T-cell (primary cell): ENCODE measurements at places on chromosomes 1 and 21.

- DNase-seq = no peak
These were observed 28.6 kb upstream of the IFNAR1 start for GRCh38 chr21:33296156-33296555.

DNA sequence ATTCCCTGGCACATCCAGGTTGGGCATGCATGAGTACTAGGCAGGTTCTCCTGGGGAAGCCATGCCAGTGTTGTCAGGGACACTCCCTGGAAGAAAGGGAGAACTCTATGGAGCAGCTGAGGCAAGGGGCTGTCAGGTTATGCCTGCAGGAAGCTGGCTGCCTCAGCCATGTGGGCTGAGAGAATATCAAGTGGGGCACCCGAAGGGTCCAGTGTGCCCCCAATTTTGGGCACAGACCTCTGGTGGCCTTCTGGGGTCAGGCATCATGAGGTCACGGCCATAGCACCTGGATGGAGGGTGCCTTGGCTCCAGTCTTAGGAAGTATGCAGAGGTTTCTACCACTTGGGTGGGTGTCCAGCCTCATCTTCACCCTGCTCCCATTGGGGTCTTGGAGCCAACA, 2.6 kb downstream of the CSF3R start:
- no peak for DNase-seq

GRCh38 chr1:1470626-1471388, 758 bp upstream of the ATAD3B start:
- DNase-seq = no peak

- no peak for DNase-seq
These were observed 245.4 kb downstream of the SMYD3 start for GRCh38 chr1:246261639-246262038.

DNA sequence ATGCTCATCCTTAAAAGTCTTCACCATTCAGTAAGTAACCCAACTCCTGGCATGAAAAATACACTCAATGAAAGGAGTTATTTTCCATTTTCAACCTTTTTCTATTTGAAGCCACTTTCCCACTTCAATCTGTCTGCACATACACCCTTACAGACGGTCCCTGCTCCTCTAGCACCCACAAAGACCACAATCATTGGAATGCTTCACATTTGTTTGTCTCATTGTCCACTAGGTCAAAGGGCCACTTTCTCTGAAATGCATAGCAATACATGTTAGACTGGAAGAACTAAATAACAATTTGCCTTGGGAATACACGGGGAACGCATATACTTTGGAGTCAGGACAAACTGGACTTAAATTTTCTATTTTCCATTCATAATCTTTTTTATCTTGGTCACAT, 487.1 kb upstream of the C1orf87 start:
- DNase-seq = no peak

GRCh38 chr1:245541369-245541768, 386.6 kb downstream of the KIF26B start:
- DNase-seq = no peak

- no peak for DNase-seq
These were observed 261.6 kb upstream of the TMEM51 start for GRCh38 chr1:14891991-14892390.

GRCh38 chr1:151718011-151718431, 1.4 kb upstream of the CELF3 start:
- DNase-seq = no peak

DNA sequence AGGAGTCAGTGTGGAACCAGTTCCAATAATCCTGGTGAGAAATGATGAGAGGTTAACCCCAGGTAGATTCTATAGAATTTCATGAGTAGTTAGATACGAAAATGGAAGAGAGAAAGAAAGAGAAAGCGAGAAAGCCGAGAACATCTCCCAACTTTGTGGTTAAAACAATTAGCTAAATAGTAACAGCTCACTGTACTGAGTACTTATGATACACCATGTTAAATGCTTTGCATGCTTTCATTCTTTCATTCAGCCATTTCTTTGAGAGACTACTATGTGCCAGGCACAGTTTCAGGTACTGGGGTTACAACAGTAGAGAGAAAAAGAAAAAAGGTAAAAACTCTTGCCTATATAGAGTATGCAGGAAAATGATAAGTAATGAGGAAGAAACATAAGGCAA, 109.7 kb upstream of the SYT6 start:
- DNase-seq = no peak

DNA sequence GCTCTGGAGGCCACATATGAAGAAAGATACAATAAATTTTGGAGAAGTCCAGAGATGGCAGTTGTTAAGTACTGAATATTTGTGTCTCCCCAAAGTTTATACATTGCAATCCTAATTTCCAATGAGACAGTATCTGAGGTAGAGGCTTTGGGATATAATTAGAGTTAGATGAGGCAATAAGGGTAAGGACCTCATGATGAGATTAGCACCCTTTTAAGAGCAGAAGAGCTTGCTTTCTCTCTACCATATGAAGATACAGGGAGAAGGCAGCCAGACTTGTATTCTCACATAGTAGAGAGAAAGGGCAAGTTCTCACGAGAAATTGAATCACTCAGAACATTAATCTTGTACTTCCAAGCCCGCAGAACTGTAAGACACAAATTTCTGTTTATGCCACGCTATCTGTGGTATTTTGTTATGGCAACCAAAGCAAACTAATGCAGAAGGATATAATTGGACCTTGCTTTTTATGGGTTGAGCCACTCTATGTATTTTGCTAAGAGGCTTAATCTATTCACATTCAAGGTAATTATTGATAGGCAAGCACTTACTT, 430.1 kb downstream of the KCNT2 start:
- no peak for DNase-seq

DNA sequence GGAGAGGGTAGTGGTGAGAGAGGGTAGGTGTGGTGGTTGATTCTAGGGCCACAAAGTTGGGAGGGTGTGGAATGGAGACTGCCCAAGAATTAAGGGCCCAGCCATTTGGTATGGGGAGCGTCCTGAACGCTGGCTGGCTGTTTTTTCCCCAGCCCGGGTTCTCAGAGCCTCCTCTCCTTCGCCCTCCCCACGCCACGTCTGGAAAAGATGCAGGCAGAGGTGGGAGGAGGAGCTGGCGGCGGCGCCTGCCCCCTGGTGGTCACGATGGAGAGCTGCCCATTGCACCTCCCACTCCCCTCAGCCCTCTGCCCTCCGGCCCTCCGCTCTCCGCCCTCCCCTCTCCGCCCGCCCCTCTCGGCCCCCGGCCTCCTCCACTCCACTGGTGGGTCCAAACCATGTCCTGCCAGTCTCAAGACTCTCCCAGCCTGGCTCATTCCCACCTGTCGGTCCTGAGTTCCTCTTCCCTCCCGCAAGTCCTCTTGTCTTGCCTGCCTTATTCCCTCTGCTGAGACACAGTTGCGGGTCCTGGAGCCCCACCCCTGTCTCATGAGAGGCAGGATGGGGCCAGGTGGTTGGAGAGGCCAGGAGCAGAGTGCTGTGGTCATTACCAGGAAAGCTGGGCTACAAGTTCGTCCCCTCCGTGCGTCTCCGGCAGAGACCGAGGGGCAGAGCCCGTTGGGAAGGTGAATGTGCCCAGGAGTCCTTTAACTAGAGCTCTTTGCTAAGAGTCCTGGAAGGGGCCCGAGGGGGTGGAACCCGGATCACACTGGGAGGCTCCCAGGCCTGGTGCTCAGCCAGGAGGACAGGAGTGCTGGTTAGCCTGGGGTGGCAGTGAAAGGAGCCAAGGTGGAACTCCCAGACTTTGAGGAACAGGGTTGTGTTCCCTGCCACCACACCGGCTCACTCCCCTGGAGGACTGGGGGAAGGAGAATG, 22.6 kb downstream of the ETNK2 start:
- DNase-seq = peak; percentile 24

GRCh38 chr1:183957216-183957830, 80.2 kb downstream of the COLGALT2 start:
- no peak for DNase-seq

DNA sequence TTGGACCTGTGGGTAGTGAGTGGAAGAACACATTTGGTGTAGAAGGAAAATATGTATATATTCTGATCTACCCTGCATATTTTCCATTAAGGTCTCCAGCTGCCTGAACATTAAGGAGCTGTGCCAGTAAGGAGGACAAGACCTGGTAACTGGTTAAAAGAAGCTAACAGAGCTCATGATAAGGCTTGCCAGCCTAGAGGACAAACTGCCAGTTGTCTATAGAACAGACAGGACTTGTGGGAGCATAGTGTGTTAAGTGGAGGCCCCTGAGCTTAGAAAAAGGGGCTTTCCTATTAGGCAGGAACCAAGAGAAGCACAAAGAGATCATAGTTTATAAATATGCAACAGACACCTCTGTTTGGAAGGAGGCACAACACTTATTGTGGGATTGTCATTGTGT, 23.0 kb downstream of the DNM3 start:
- no peak for DNase-seq

GRCh38 chr1:214111796-214112195, 124.0 kb downstream of the PROX1 start:
- DNase-seq = no peak

DNA sequence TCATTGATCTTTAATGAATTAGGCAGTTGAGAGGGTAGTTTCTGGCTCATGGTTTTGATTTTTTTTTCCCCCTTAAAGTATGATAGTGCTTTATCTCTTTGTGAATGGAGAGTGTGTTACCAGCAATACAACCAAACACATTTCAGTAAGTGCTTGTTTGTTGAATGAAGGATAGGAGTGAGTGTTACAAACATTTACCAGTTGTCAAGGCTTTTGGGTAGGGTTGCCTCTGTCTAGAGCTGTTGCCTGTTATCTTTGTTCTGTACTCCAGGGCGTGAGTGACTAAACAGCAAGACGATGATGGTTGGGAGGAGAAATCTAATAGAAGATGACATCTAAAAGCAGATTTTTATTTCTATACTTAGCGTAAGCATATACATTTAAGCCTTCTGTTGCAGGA, 21.5 kb downstream of the MAP3K7CL start:
- no peak for DNase-seq

- no peak for DNase-seq
These were observed 1.4 kb downstream of the PEAR1 start for GRCh38 chr1:156894711-156895454.

DNA sequence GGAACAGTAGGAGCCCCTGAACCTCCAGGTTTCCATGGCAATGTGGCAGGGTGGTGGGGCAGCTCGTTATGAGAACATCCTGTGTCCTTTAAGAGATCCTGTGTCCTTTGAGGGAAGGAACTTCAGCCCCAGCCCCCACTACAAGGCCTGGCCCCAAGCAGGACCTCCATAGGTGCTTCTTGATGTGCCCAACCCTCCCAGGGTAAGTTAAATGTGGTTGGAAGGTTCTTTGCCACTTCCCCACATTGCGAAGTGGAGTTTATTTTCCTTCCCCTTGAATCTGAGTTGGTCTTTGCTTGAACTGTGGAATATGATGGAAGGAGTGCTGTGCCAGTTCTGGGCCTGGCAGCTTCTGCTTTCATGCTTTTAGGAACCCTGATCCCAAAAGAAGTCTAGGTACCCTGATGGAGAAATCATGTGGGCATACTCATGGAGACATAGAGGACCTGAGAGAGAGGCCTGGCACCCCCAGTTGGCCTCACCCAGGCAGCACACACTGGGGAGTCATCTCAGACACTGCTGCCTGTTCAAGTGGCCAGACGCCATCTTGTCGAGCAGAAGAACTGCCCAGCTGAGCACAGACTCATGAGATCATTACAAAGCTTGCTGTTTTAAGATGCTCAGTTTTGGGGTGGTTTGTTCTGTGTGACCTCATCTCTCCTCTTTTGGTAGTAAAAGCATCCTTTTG, 44.1 kb upstream of the ACTL8 start:
- no peak for DNase-seq

- DNase-seq = no peak
These were observed 50.5 kb downstream of the ZFYVE9 start for GRCh38 chr1:52192436-52192835.

GRCh38 chr21:17334484-17334883, 178.4 kb upstream of the CXADR start:
- no peak for DNase-seq

DNA sequence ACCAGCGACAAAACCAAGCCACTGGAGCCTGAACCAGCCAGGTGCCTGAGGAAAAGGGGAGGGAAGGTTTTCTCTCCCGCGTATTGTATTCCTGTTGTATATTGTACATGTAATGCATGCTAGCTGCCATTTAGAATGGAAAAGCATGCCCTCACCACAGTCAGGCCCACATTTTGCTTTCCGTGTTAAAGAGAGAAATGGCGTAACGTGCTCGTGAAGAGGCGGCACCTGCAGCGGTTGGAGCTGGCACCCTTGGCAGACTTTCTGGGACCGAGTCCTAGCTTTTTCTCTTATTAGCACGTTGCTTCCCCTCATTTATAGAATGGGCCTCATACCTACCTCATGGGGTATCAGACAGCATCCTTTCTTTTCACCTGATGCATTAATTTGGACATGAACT, 135.3 kb upstream of the IRF2BP2 start:
- DNase-seq = no peak

GRCh38 chr1:207860531-207860930, 50.4 kb downstream of the CD34 start:
- DNase-seq = no peak

DNA sequence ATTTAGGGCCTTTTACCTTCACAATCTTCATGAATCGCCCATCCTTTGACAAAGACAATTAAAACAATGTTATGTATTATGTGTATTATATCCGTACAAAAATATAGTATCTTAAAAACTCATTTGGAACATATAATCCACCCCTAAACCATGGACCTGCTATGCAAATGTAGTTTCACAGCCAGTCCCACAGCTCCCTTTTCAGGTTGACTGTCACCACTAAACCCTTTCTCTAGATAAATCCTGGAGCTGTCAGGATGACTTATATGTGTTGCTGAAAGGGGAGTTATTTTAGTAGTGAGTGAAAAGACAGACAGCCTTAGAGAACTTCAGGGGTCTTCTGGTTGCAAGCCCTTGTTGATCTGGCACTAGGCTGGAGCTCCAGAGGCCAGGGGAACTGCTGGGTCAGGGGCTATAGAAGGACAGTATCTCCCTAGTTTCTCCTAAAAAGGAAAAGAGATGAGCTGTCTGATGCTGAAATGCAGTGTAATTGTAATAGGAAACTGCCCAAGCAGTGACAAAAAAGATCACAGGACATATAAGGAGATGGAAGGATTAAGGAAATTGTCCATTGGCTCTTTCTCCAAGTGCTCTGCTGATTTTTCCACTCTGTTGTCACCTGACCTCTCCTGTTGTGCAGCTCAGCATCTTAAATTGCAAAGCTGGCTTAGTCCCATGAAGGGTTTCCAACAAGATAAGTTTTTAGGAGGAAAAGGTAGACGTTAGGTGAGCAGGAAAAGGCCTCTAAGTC, 127.7 kb downstream of the S1PR1 start:
- DNase-seq = no peak
